ENCODE measurements at places on chromosomes 7 and 10.

DNA sequence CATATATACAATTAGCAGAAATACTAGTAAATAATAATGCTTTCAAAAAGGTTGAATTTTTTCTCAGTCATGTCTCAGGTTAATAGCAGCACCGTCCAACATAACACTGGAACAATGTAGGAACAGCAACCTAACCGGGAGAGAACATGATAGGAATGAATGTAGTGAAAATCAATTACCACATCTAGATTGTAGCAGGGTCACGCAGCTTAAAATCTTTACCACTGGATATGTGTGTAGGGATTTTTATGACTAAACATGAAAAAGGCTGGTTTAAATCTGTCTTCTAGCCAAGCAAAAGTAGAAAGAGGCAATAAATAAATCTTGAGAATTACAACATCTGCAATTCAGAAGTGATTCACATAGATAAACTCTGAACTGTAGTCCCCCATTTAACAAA, 326.0 kb downstream of the DGKB start:
- no peak overlapping the region for H3K27ac ChIP-seq
- DNase-seq, result no peak
- no peaks in the 10 kb centered on the region for H3K4me1 ChIP-seq
- no peak overlapping the region for H3K4me3 ChIP-seq
- H3K27me3 ChIP-seq, result no peaks in the 10 kb centered on the region

GRCh38 chr7:12951397-12951801, 264.0 kb downstream of the ARL4A start:
- no peak overlapping the region for H3K27ac ChIP-seq
- H3K4me3 ChIP-seq, result no peak overlapping the region
- H3K4me1 ChIP-seq, result peaks cover 8% of the 10 kb centered on the region
- no peaks in the 10 kb centered on the region for H3K27me3 ChIP-seq

DNA sequence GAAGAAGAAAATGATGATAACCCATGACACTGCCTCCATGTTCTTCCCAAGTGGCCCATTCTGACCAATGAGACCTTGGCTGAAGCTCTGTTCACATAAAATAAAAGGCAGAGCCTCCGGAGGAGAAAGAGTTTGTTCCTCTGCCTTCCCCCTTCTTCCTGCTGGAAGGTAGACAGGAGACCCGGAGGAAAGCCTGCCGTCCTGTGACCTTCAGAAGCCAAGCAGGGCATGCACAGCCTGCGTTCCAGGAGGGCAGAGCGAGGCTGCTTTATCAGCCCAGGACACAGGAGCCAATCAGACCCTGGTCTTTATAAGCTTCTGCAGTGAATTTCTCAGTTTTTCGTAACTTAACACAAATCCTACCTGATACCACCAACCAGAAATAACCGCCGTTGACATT, 8.6 kb upstream of the GRID1 start:
- H3K4me3 ChIP-seq, result no peak overlapping the region
- peaks cover 5% of the 10 kb centered on the region for H3K4me1 ChIP-seq
- H3K27me3 ChIP-seq, result peaks cover 84% of the 10 kb centered on the region

- peaks cover 8% of the 10 kb centered on the region for H3K27me3 ChIP-seq
- no peaks in the 10 kb centered on the region for H3K4me1 ChIP-seq
- no peak overlapping the region for H3K27ac ChIP-seq
- no peak for DNase-seq
- no peak overlapping the region for H3K4me3 ChIP-seq
- H3K36me3 ChIP-seq, result no peaks in the 10 kb centered on the region
Observed at GRCh38 chr7:68203251-68203650, 1206.6 kb downstream of the TYW1 start.

DNA sequence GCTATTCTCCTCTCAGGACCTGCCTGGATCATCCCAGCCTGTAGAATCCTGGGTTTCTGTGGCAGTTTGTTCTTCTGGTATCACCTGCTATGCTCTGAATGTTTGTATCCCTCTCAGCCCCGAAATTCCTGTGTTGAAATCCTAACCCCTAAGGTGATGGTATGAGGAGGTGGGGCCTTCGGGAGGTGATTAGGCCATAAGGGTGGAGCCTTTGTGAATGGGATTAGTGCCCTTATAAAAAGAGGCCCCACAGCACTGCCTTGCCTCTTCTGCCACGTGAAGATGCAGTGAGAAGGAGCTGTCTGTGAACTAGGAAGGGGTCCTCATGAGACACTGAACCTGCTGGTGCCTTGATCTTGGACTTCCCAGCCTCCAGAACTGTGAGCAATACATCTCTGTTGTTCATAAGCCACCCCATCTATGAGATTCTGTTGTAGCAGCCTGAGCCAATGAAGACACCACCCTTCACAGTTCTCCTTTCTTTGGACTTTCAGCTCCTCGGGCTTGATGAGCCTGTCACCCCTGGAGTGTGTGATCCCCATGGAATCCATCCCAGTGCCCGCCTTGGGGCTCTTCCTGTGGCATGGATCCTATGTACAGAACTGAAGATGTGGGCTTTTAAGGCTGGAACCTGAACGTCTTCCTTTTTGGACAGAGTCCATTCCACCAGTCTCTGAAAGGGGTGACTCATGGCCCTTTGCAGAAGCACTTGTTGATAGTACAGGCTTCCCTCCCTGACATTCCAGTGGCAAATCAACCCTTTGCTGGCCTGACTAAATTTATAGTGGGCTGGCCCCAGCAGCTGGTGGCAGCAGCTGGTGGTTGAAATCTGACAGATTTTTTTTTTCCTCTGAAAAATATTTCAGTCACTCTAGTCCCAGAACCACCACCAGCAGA, 138.0 kb downstream of the TACC2 start:
- H3K27ac ChIP-seq, result peak overlapping the region; percentile 91
- DNase-seq, result no peak
- H3K4me1 ChIP-seq, result peaks cover 82% of the 10 kb centered on the region
- peak overlapping the region; percentile 44 for H3K4me3 ChIP-seq

DNA sequence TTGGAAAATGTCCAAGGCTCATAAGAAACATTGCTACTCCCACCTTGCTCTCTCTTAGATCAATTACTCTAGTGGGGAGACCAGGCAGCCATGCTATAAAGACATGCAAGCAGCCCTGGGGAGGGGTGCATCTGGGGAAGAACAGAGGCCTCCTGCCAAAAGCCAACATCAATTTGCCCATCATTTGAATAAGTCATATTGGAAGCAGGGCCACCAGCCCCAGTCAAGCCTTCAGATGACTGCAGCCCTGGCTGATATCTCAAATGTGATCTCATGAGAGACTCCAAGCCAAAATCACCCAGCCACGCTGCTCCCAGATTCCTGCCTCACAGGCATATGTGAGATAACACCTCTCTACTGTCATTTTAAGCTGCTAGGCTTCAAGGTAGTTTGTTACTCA, 157.5 kb upstream of the PDE1C start:
- H3K36me3 ChIP-seq, result no peaks in the 10 kb centered on the region
- no peak overlapping the region for H3K4me3 ChIP-seq
- H3K4me1 ChIP-seq, result peaks cover 3% of the 10 kb centered on the region
- peaks cover 55% of the 10 kb centered on the region for H3K27me3 ChIP-seq
- DNase-seq, result no peak

DNA sequence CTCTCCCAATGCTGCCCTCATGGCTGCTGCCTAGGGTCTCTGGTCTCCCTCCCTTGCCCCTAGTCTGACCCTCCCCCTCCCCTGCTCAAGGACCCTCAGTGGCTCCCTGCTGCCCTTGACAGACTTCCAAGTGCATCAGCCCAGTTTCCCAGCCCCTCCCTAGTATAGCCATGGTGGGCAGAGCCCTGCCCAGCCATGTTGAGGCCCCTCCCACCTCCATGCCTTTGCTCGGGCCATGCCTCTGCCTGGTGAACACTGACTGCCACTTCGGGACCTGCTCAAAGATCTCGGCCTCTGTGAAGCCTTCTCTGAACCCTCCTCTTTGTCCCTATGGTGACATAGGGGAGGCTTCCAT, 73.2 kb downstream of the MYL10 start:
- no peak overlapping the region for H3K27ac ChIP-seq
- no peaks in the 10 kb centered on the region for H3K36me3 ChIP-seq
- no peak for DNase-seq
- H3K27me3 ChIP-seq, result peaks cover 65% of the 10 kb centered on the region

- H3K36me3 ChIP-seq, result no peaks in the 10 kb centered on the region
- H3K4me1 ChIP-seq, result no peaks in the 10 kb centered on the region
- H3K4me3 ChIP-seq, result no peak overlapping the region
- peaks cover 23% of the 10 kb centered on the region for H3K27me3 ChIP-seq
Observed at GRCh38 chr7:128703609-128704241, 31.6 kb downstream of the GARIN1A start.

DNA sequence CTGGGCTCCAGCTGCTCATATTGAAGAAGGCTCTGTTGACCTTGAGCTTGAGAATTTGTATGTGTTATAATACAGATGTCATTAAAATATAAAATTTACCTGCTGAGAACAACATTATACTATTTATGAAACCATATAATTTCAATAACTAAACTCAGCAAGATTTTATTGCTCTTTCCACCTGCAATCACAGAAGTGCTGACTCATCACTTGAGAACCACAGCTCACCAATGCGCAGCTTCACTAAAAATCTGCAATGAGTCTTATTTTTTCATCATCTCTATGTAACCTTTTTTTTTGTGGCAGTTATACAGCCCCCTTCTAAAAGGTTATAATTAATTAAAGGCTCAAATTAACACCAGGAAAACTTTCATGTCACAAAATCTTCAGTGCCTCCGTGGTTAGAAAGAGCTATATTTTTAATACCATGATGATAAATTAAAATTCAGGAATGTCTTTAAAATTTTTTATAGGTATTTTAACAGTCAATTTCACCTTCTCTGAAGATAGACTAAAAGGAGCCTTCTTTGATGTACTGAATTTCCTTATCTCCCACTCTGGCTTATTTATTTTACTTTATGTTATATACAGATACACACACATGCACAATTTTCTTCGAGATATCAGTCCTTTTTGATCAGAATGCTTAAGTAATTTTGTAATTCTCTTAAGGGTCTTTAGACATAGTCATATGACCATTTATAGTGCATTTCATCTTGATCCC, 102.7 kb downstream of the EVX1 start:
- no peak overlapping the region for H3K4me3 ChIP-seq
- no peak overlapping the region for H3K27ac ChIP-seq
- no peaks in the 10 kb centered on the region for H3K4me1 ChIP-seq

DNA sequence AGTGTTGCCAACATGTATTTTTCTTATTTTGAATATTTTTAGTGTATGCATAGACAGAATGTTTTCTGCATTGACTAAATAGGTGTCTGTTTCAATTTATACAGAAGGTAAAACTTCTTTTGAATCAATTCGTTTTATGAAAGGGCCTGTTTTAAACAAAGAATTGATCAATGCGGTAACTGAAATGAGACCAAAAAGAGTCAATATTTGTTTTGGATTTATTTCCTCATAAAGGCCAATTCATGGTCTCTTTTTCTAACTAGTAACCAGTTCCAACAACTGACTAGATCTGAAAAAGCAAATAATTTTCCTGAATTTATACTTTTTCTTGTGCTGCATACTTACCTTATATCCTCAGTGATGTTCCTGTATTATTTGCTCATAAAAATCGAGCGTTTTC, 320.5 kb downstream of the DGKB start:
- H3K4me1 ChIP-seq, result no peaks in the 10 kb centered on the region
- H3K36me3 ChIP-seq, result no peaks in the 10 kb centered on the region

- DNase-seq, result no peak
- peak overlapping the region; percentile 99 for H3K27ac ChIP-seq
Observed at GRCh38 chr10:31761156-31761555, 167.5 kb downstream of the ARHGAP12 start.
